CD4-positive, alpha-beta T cell treated with Interleukin-15 for 4 hours (primary cell): ENCODE measurements at places on chromosomes 4 and X.

- DNase-seq = peak; percentile 49
Observed at GRCh38 chrX:9341291-9342201, 123.3 kb upstream of the TBL1X start.

DNA sequence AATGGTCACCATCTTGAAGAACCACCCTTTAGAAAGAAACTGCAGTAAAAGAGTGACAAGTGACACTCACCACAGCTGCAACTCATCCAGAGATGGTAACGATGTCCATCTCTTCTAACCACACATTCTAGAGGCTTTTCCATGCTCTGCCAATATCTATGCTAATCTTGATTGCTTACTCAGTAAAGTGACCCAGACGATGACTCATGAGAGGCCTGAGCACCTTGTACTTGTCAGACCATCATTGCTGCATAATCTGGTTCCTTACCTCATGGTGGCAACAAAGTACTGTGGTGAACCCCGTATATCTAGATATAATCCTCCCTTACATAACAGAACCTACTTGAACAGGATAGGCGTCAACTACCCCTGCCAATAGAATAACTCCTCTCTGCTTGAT is 75.6 kb downstream of the CCNG2 start:
- DNase-seq = no peak

DNA sequence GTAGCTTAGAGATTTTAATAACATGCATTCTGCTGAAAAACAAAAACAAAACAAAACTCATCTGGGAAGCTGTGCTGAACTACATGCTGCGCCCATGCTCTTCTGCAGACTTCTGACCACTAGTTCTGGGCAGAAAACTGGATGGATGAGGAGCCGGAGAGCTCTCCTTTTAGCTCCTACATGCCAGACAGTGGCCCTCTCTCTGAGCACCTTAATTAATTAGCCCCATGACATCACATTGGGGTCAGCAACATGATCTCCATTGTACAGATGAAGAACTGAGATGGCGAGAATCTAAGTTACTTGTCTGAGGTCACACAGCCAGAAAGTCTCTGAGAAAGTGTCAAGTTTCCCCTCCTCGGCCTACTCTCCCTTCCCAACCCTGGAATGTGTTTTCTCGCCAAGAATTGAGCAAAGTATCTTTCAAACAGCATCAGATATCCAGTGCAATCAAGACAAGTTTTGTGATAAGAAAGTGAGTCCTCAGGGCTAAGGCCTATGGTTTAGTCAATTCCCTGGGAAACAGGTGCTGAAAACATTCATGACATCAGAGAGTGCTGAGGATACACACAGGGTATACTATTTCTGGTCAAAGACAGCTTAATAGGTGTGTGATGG is 21.6 kb downstream of the SCD5 start:
- no peak for DNase-seq

DNA sequence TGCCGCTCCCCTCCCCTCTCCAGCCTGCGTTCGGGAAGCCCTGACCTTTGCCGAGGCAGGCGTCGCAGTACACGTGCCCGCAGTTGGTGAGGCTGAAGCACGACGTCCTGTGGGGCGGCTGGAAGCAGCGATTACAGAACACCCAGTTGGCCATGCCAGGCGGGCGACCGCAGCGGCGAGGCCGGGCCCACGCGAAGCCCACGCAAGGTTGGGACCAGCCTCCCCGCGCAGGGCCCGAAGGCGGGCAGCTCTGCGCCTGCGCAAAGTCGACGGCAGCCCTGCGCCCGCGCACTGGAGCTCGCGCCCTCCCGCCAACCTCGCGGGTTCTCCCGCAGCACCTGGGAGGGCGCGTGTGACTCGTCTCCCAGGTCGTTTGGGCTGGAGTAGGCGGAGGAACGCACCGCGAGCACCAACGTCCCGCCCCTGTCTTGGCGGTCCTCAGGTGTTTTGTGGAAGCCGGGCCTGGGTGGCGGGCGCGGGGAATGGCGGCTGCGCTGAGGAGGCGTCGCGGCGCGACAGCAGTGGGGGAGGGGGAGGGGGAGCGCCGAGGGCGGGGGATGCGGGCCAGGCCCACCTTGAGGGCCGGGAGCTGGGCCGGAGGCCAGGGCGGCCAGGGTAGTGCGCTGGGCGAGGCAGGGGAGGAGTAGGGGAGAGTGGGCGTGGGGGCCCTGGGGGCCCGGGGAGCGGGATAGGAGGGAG is at the start of gene RNF212:
Gene RNF212, minus strand, starts transcription at position 254 of the 699 bp plus-strand sequence. Its CDS starts 100 bp downstream, at position 154.
- peak; percentile 51 for DNase-seq

DNA sequence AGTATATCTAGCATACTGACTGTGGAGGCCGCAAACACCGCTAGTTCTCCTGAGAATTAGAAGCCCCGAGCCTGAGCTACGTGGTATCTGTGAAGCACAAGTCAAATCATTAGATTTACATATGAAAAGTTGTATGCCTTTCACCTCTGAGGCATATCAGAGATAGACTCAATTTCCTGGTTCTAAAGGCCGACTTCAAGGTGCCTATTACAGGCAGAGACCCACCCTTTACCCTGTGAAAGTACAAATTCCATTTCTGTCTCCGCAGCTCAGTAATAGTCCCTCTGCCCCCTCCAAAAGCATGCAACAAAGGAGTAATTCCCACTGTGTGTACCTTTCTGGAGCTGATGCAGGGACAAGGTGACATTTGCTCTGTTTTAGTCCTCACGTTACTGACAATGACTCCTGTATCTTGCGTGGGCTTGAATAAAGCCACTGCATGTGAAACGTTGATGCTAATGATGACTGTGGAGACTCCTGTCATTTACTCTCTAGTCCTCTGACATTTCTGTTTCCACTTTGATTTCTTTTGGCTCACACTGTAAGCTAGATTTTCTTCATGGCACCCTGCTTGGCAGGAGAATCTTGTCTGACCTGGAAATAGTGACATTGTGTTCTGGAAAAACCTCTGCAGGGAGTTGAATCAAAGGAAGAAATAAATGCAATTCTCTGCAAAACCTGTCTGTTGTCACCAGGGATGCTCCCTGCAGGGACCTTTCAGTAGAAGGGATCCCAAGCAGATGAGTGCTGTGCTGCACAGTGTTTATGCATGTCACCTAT is 273.2 kb upstream of the EMCN start:
- no peak for DNase-seq

DNA sequence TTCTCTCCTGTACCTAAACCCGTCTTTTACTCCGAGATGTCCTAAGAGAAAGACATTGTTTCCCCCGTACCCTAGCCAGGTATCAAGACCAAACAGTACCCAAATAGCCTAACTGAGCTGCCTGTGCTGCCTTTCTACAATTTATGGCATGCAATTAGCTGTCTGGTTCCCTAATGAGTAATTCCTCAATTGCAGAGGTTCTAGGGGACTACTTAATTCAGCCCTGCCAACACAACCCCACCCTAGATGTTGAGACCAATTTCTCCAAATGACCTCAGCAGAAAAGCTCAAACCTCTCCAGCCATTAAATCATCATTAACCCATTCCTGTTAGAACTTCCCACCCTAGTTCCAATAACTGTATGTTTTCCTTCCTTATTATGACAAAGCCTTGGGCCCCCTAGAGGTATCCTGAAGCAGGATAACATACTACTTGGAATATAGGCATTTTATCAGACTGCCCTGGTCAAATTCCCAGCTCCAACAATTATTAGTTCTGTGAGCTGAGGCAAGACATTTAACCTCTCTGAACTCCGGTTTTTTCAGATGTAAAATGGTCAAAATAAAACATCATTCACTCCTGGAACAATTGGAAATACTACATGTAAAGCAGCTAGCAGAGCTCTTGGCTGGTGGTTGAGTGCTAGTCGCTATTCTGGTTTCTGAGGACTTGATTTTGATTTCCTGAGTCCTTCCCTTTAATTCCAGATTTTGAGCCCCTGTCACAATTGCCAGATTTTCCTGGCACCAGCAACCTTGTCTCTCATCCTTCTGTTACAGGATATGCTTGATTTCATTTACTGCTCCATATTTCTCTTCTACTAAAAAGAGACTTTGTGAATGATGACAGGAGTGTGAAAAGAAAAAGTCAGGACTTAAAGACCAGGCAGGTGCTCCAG is 244.6 kb upstream of the TENM3 start:
- no peak for DNase-seq

DNA sequence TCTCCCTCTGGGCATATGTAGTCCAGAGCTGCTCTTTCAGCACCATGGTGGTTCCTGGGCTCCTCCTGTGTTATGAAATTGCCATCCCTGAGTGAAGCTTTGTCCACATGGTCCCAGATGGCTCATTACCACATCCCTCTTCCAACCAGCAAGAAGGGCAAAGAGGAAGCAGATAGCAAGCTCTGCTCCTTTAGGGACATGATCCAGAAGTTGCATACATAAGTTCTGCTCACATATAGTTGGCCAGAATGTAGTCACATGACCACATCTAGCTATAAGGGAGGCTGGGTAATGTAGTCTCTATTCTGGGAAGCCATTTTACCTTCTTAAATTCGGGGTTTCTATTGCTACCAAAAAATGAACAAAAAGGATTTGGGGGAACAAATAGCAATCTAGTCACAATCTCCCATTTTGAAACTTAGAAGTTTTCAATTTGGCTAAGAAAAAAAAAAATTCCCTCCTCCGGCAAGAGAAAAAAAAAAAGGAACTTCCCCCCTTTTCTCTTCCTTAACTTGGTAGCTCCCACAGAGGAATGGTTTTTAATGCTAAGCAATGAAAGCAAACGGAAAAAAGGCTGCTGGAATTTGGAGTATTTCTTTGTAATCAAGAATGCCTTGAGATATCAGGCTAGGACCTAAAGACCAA is 88.2 kb upstream of the USP9X start:
- no peak for DNase-seq

- no peak for DNase-seq
Observed at GRCh38 chrX:40097141-40097503, 636 bp downstream of the BCOR start.

- DNase-seq = peak; percentile 12
Observed at GRCh38 chr4:185265942-185266341, 56.5 kb downstream of the SNX25 start.

DNA sequence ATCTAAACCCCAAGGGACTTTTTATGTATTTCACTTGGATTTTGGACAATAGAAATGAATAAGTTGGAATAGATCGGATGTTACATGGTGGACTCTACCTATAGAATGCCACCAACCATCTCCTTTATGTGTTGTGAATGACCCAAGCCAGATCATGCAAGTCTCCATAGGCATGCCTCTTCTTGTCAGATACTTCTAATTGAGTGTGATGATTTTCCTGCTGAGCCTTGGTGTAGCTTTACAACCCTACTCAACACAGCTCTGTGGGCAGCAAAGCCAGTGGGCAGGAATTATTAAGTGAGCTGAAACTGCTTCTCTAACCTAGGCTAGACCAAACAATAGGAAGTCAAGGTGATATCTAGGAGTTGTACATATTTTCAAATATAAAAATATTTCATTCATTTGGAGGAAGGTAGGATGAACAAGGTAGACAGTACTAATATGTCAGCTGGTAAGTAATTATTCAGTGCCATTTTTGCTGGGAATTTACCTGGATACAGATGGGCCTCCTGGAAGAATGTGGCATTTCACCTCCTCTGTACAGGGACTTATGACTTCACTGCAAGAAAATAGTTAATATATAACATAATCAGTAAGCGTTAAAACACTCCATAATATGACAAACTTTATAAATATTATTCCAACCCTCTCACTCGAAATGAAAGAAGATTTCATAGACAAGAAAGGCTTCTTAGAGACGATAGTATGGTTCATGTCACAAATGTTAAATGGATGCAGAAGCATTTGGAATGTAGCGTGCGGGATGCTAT is 298.0 kb upstream of the FAT1 start:
- no peak for DNase-seq

DNA sequence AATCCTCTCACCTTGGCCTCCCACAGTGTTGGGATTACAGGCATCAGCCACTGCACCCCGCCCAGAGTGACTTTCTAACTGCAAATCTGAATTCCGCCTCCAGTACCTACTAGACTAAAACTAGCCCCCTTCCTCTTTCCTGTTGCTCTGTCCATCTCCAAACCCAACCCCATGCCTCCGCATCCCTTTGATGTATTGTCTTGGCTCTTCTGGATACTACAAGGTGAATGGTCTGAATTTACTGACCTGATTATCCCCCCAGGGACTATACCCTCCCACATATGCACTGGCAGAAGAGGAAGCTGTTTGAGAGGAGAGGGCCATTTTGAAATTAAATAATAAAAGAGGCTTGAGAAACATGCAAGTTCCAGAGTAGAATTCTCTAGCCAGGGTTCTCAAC is 17.7 kb upstream of the TFDP3 start:
- DNase-seq = no peak

- no peak for DNase-seq
Observed at GRCh38 chr4:177517862-177518261, 75.6 kb upstream of the AGA start.
